Left lung (tissue), 14 donors: ENCODE measurements at places on chromosomes 6 and 20.

- H3K36me3 ChIP-seq = no peaks in the 10 kb centered on the region
- H3K27ac ChIP-seq = no peak overlapping the region
- DNase-seq = no peak
- no peaks in the 10 kb centered on the region for H3K4me1 ChIP-seq
- peaks cover 29% of the 10 kb centered on the region for H3K27me3 ChIP-seq
- H3K4me3 ChIP-seq = no peak overlapping the region
These were observed 26.8 kb downstream of the KCNB1 start for GRCh38 chr20:49455691-49456090.

- H3K4me3 ChIP-seq = no peak overlapping the region
- H3K27me3 ChIP-seq = no peaks in the 10 kb centered on the region
- no peak for DNase-seq
- H3K27ac ChIP-seq = peak overlapping the region; percentile 6
- H3K4me1 ChIP-seq = peaks cover 18% of the 10 kb centered on the region
These were observed 9.1 kb downstream of the CASS4 start for GRCh38 chr20:56420940-56421688.

DNA sequence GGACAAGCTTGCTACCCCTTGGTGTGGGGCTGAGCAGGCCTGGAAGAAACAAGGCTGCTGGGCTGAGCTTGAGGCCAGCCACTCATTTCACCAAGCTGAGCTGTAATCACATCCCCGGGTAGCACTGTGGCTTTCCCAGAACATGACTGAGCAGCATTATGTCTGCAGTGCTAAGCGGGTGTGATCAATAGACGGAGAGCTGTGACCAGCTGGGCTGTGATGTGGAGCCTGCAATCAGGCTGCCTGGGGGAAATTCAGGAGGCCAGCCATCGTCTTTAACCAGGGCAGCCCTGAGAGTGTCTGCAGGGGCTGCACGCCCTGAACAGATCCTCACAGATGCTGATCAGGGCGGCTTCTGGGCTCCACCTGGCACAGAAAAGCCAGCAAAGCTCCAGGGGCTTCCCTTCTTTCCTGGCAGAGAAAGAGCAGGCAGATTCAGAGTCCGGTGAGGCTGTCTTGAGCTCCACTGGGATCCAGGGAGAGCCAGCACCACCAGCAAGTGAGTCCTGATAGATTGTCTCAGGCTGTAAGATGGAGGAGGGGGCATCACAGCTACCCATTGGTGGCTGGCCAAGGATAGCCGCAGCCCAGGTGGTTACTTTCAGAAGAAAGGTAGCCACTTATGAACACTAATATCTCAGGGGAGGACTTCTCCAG is 165.9 kb downstream of the NRN1 start:
- H3K36me3 ChIP-seq = no peaks in the 10 kb centered on the region
- no peak overlapping the region for H3K27ac ChIP-seq
- H3K4me1 ChIP-seq = no peaks in the 10 kb centered on the region
- H3K4me3 ChIP-seq = no peak overlapping the region
- no peaks in the 10 kb centered on the region for H3K27me3 ChIP-seq

- H3K4me1 ChIP-seq = peaks cover 32% of the 10 kb centered on the region
- no peak overlapping the region for H3K4me3 ChIP-seq
- DNase-seq = no peak
- H3K36me3 ChIP-seq = peaks cover 14% of the 10 kb centered on the region
These were observed 28.2 kb downstream of the DSTN start for GRCh38 chr20:17598013-17598550.

- no peak overlapping the region for H3K4me3 ChIP-seq
- H3K27me3 ChIP-seq = no peaks in the 10 kb centered on the region
- no peak overlapping the region for H3K27ac ChIP-seq
- no peaks in the 10 kb centered on the region for H3K4me1 ChIP-seq
- no peak for DNase-seq
- no peaks in the 10 kb centered on the region for H3K36me3 ChIP-seq
These were observed 68.3 kb downstream of the NPEPL1 start for GRCh38 chr20:58760856-58761255.

- no peak for DNase-seq
- H3K27ac ChIP-seq = no peak overlapping the region
- H3K4me3 ChIP-seq = no peak overlapping the region
- no peaks in the 10 kb centered on the region for H3K36me3 ChIP-seq
- peaks cover 6% of the 10 kb centered on the region for H3K27me3 ChIP-seq
- peaks cover 17% of the 10 kb centered on the region for H3K4me1 ChIP-seq
These were observed 4.4 kb downstream of the L3MBTL1 start for GRCh38 chr20:43511879-43512278.

DNA sequence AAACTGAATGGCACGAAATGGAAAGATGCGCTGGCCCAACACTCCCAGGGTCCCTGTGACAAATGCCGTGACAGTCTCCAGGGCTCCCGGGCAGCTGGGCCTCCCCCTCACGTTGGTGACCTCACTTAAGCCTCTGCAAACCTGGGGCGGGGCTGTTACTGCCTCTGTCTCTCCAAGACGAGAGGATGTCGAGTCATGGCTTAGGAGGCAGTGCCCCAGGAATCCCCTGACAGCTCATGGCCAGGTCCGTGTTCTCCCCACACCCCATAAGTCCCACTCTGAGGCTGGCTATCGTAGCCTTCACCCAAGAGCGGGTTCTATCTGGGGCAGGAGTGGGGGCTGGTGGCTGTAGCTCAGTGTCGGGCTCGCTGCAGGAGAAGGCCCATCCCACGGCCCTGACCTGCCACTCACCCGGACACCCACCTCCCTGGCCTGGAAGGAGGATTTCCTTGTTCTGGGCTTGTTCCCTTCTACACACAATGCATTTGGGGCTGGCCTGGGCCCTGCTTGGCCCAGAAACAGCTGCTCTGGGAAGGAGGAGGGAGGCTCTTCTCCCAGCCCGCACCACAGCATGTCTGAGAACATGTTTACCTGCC is 5.6 kb upstream of the RPS21 start:
- no peak overlapping the region for H3K4me3 ChIP-seq
- H3K36me3 ChIP-seq = no peaks in the 10 kb centered on the region
- peak overlapping the region; percentile 73 for H3K27ac ChIP-seq
- no peak for DNase-seq

DNA sequence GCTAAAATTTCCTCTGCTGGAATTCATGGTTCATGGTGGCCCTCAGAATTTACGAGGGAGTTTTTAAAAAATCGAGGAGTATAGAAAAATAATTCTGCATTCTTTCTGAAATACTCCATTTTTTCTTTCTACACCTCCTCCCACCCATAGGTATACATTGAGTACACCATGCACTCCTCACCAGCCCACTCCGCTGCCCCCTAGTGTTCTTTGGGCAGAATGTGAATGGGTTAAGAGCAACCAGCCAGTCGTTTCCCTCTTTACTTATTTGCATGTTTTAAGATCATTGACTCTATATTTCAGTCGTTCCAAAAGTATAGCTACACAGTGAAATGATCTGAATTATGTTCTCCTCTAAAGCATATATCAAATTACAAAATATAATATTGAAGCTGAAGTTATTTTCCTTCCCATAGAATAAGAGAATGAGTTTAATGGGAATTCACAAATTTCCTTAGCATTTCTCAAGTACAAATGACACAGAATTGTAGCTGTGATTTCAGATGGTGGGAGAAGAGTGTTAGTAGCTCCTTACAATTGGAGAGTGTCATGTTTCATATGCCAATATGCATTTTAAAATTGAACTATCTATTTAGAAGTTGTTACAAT is 977.7 kb upstream of the SLC35B3 start:
- no peaks in the 10 kb centered on the region for H3K36me3 ChIP-seq
- H3K4me3 ChIP-seq = no peak overlapping the region
- no peak overlapping the region for H3K27ac ChIP-seq
- H3K4me1 ChIP-seq = no peaks in the 10 kb centered on the region

- no peak overlapping the region for H3K27ac ChIP-seq
- no peaks in the 10 kb centered on the region for H3K4me1 ChIP-seq
- no peak for DNase-seq
- peaks cover 88% of the 10 kb centered on the region for H3K36me3 ChIP-seq
These were observed 24.8 kb downstream of the NFYA start for GRCh38 chr6:41097467-41098090.

- no peaks in the 10 kb centered on the region for H3K36me3 ChIP-seq
- no peaks in the 10 kb centered on the region for H3K27me3 ChIP-seq
- DNase-seq = no peak
These were observed 381.3 kb downstream of the PKHD1 start for GRCh38 chr6:51706086-51706485.

DNA sequence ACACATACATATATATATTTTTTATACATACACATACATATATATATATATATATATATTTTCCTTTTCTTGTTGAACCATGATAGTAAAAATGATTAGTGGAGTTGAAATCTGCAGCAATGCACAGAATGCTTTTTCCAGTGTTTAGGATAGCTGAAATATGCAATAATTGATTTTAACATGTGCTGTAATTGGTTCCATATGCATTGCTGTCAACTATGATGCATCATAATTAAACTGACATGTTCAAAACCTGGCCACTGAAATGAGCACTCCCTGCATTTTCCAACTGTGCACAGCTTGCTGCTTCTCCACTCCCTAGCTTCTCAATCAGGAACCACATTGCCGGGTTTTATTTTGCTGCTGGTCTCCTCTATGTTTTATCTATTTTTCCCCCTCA is 358.3 kb downstream of the PAX1 start:
- no peak overlapping the region for H3K27ac ChIP-seq
- no peak overlapping the region for H3K4me3 ChIP-seq
- H3K4me1 ChIP-seq = no peaks in the 10 kb centered on the region

GRCh38 chr6:33784787-33785186 is 4.1 kb downstream of the LEMD2 start:
- H3K4me1 ChIP-seq = peaks cover 18% of the 10 kb centered on the region
- no peaks in the 10 kb centered on the region for H3K27me3 ChIP-seq
- H3K27ac ChIP-seq = no peak overlapping the region

DNA sequence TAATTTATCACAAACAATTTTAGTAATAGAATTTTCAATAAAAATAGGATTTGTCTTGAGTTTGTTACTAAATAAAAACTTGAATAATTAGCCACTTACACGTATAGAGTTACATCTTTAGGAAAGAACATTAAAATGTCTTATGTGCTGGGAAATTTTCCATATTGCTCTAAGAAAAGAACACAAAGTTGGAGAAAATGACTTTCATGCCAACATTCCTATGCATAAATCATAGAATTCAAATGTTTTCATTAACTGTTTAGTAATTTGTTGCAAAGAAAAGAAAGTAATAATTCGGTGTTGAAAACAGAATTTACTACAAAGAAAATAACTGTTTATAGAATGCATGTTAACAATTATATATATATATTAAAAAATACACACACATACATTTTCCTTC is 4.7 kb upstream of the TBC1D32 start:
- no peaks in the 10 kb centered on the region for H3K4me1 ChIP-seq
- no peaks in the 10 kb centered on the region for H3K36me3 ChIP-seq
- no peak for DNase-seq
- no peaks in the 10 kb centered on the region for H3K27me3 ChIP-seq

DNA sequence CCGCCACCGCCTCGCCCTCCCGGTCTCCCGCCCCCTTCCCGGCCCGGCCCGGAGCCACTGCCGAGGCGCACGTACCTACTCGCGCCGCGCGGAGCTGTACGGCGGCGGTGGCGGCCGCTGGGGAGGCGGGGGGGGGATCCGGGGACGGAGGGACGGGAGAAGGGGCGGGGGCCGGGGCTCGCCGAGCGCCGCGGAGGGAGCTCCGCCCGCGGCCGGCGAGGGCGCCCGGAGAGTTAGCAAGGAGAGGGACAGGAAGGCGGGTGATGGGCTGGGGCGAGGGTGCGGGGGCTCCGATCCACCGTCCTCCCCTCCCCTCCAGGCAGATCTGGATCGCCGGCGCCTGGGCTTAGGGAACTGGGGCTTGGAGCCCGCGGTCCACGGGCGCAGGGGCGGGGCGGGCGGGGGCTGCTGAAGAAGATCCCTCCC is 548 bp upstream of the TMEM74B start:
- H3K27me3 ChIP-seq = peaks cover 46% of the 10 kb centered on the region
- peak overlapping the region; percentile 41 for H3K4me3 ChIP-seq
- no peak overlapping the region for H3K27ac ChIP-seq
- H3K4me1 ChIP-seq = peaks cover 5% of the 10 kb centered on the region
- peaks cover 7% of the 10 kb centered on the region for H3K36me3 ChIP-seq
- no peak for DNase-seq

DNA sequence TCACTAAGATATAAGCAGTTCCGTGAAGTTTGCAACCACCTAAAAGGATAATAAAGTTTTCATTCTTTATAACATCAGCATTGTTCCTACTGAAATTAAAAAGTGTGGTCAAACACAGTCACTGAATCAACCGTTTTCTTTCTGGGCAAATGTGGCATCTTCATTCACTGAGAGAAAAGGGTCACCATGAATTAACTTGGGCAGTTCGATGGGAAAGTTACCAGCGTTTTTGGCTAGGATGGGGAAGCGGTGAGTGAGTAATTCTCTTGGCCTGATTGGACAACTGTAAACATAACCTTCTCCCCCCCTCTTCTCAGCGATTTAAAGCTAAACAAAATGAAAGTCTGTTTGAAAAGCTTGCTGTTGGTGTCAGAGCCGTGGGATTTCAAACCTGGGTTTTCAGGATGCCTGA is 181.8 kb downstream of the SASH1 start:
- no peaks in the 10 kb centered on the region for H3K27me3 ChIP-seq
- peaks cover 3% of the 10 kb centered on the region for H3K4me1 ChIP-seq
- no peak for DNase-seq
- no peak overlapping the region for H3K4me3 ChIP-seq

GRCh38 chr6:163406366-163406765 is 8.2 kb upstream of the QKI start:
- H3K27me3 ChIP-seq = no peaks in the 10 kb centered on the region
- peak overlapping the region; percentile 30 for H3K4me3 ChIP-seq

GRCh38 chr20:2507464-2507863 is 1.3 kb downstream of the ZNF343 start:
- peaks cover 17% of the 10 kb centered on the region for H3K4me1 ChIP-seq
- no peak overlapping the region for H3K27ac ChIP-seq
- no peak for DNase-seq
- H3K27me3 ChIP-seq = no peaks in the 10 kb centered on the region
